ENCODE measurements at places on chromosomes 16 and 17. TPM values are rescaled to one million over a fixed set of nuclear protein-coding genes. Genes with fewer than 3 reads are reported as not detected.

The IRX6 gene
- total RNA-seq = not detected

The CA10 gene
- not detected for total RNA-seq

The MPP2 gene
- 0.38 TPM for total RNA-seq

The EPX gene
- total RNA-seq = not detected

The MYO15A gene
- total RNA-seq = 0.29 TPM

The ABCA9 gene
- total RNA-seq = 8.5 TPM

The NAGS gene
- total RNA-seq = 11.7 TPM

The OR1A1 gene
- total RNA-seq = not detected

The PITPNM3 gene
- total RNA-seq = 1.3 TPM

The CA4 gene
- total RNA-seq = not detected

The SLC5A10 gene
- total RNA-seq = not detected

The MYH10 gene
- total RNA-seq = 87.5 TPM

The CBX2 gene
- total RNA-seq = 19.2 TPM

The KCNAB3 gene
- 0.98 TPM for total RNA-seq

The RAMP2 gene
- total RNA-seq = 7.6 TPM

The FOXJ1 gene
- total RNA-seq = not detected

The TPSG1 gene
- total RNA-seq = not detected

The CD300H gene
- total RNA-seq = not detected

The APOH gene
- total RNA-seq = not detected

The CCL17 gene
- total RNA-seq = not detected

The GLTPD2 gene
- not detected for total RNA-seq

The OTOP3 gene
- total RNA-seq = not detected

The FSCN2 gene
- 1.3 TPM for total RNA-seq

The CLEC3A gene
- total RNA-seq = not detected

The DPEP3 gene
- not detected for total RNA-seq

The BRICD5 gene
- total RNA-seq = 2.1 TPM

The ACSM2A gene
- not detected for total RNA-seq

The EPN3 gene
- total RNA-seq = not detected

The KRTAP9-8 gene
- total RNA-seq = not detected

The TNFSF13 gene
- 1.3 TPM for total RNA-seq

The TBX6 gene
- 0.33 TPM for total RNA-seq

The KRT17 gene
- total RNA-seq = not detected

The CALB2 gene
- total RNA-seq = not detected

The MON1B gene
- total RNA-seq = 19.9 TPM

The SLC16A5 gene
- total RNA-seq = 23.8 TPM

The RGS9 gene
- 1.3 TPM for total RNA-seq

The GAST gene
- not detected for total RNA-seq

The PLCG2 gene
- 9.6 TPM for total RNA-seq

The GFAP gene
- total RNA-seq = not detected

The IL17C gene
- total RNA-seq = 0.33 TPM

The TLCD3A gene
- 23.3 TPM for total RNA-seq

The MT1H gene
- not detected for total RNA-seq

The OR4D1 gene
- total RNA-seq = not detected

The SHCBP1 gene
- 23.8 TPM for total RNA-seq

The OR3A3 gene
- not detected for total RNA-seq

The SRR gene
- total RNA-seq = 16.3 TPM

All from vein endothelial cell (primary cell).